ENCODE measurements at places on chromosomes 12 and 14.

- H3K4me1 ChIP-seq: peaks cover 22% of the 10 kb centered on the region
- DNase-seq: no peak
- peaks cover 9% of the 10 kb centered on the region for H3K36me3 ChIP-seq
- peak overlapping the region; percentile 64 for H3K27ac ChIP-seq
- H3K4me3 ChIP-seq: peak overlapping the region; percentile 60
- H3K27me3 ChIP-seq: no peaks in the 10 kb centered on the region
These were observed 4.6 kb downstream of the AP1G2 start for GRCh38 chr14:23562822-23563472.

DNA sequence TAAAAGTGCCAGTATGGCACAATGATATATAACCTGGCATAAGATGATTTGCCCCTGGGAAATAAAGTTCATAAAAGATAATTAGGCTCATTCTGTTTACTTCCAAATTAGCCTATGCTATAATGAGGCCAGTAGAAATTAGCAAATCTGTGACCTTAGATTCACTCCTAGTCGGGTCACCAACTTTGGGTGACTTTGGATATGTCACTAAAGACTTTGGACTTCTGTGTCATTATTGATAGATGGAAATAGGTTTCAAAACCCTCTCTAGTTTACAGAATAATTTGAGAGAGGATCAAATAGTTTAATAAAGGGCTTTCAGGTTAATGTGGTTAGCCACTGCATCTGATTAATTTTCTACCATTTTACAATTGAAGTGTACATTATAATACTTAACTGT, 1869.3 kb upstream of the FLRT2 start:
- no peak overlapping the region for H3K27ac ChIP-seq
- no peaks in the 10 kb centered on the region for H3K36me3 ChIP-seq
- no peaks in the 10 kb centered on the region for H3K4me1 ChIP-seq
- H3K4me3 ChIP-seq: no peak overlapping the region
- H3K27me3 ChIP-seq: no peaks in the 10 kb centered on the region
- no peak for DNase-seq

DNA sequence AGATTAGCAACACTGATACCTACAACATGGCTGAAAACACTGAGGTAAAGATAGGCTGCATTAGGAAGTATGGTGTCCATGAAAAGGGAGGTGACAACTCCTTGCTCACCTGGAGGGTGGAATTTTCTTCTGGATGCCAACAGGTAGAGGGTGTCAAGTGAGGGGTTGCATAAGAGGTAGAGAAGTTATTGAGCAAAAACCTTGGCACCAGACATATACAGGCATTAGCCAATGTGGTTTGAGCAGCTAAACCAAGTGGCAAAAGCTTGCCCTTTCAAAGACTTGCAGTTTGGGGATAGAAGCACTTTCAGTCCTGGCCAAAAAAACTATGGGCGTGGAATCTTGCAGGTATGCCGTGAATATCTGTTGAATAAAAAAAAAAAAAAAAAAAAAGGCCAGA, 3.8 kb downstream of the RITA1 start:
- peaks cover 20% of the 10 kb centered on the region for H3K36me3 ChIP-seq
- H3K27me3 ChIP-seq: no peaks in the 10 kb centered on the region
- H3K27ac ChIP-seq: no peak overlapping the region
- DNase-seq: no peak
- peaks cover 29% of the 10 kb centered on the region for H3K4me1 ChIP-seq

DNA sequence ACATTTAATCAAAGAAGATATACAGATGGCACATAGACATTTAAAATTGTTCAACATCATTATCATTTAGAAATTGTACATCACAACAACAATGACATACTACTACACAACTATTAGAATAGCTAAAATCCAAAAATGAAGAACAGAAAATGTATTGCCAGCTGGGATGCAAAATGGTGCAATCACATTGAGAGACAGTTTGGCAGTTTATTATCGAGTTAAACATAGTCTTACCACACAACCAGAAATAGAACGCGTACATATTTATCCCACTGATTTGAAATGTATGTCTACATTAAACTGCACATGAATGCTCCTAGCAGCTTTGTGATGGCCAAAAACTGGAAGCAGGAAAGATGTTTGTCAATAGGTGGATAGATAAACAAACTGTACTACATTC, 791.5 kb upstream of the MGAT4C start:
- DNase-seq: no peak
- H3K4me3 ChIP-seq: no peak overlapping the region
- no peaks in the 10 kb centered on the region for H3K27me3 ChIP-seq
- no peaks in the 10 kb centered on the region for H3K36me3 ChIP-seq

GRCh38 chr14:53953002-53953827, 3.4 kb downstream of the BMP4 start:
- peaks cover 84% of the 10 kb centered on the region for H3K27me3 ChIP-seq
- peaks cover 31% of the 10 kb centered on the region for H3K4me1 ChIP-seq
- peak; percentile 88 for DNase-seq

- H3K27ac ChIP-seq: no peak overlapping the region
- H3K27me3 ChIP-seq: peaks cover 13% of the 10 kb centered on the region
- DNase-seq: no peak
These were observed 74.8 kb upstream of the CLMN start for GRCh38 chr14:95394297-95395097.

DNA sequence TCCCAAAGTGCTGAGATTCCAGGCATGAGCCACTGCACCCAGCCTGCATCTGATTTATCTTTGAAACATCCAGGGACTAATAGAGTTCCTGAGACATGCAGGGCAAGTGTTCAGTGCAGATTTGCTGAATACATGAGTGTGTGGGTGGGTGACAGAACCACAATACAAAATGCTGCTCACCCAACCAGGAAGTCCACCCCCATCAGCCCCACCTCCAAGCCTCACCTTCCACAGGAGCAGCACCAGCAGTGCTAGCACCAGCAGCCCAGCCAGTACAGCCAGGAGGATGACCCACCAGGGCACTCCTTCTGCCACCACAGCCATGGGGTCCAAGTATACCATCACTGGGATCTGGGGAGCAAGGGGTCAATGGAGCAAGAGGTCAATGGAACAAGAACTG, 20.0 kb downstream of the ITGA7 start:
- H3K27ac ChIP-seq: no peak overlapping the region
- H3K4me3 ChIP-seq: no peak overlapping the region
- H3K36me3 ChIP-seq: peaks cover 3% of the 10 kb centered on the region
- H3K27me3 ChIP-seq: peaks cover 19% of the 10 kb centered on the region

DNA sequence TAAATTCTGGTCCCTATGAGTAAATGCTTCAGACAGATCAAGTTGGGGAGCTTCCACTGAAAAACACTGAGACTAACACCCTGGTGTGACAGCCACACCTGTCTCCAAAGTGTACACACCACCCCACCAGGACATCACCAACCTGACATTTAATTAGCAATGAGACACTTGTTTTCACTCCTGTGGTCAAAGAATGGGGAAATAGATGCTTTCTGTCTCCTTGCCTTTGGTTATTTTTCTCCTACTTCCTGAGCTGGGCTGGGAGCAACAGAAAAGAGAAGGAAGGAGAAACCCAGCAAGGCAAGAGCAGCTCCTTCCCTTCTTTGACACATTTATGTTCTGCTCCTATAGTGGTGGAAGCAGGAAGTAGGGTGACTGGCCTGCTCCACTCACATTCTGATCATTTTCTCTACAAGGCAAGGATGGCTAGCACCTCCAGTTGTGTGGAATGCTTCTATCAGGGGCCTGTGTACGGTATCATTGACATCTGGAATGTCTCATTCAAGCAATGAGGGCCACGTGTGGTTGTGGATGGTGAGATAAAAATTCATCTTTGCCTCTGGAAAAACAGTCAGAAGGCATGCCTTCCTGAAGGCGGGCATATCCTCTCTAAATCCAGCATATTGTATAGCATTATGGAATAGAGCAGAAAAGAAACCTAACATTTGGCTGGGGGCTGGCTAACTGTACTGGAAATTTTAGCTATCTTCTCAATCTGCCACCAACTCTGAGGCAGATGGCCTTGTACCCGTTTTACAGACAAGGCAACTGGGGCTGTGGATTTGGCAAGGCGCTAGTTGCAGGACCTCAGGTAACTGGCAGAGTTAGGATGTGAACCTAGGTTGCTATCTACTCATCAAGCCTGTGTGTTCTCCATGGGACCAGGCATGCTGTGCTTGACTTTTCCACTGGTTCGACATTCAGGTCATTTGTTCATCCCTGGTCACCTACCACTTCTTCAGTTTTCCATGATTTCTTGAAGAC, 24.8 kb upstream of the LGALS3 start:
- peaks cover 42% of the 10 kb centered on the region for H3K4me1 ChIP-seq
- H3K4me3 ChIP-seq: peak overlapping the region; percentile 86
- peak overlapping the region; percentile 100 for H3K27ac ChIP-seq
- peaks cover 10% of the 10 kb centered on the region for H3K36me3 ChIP-seq
- H3K27me3 ChIP-seq: no peaks in the 10 kb centered on the region

DNA sequence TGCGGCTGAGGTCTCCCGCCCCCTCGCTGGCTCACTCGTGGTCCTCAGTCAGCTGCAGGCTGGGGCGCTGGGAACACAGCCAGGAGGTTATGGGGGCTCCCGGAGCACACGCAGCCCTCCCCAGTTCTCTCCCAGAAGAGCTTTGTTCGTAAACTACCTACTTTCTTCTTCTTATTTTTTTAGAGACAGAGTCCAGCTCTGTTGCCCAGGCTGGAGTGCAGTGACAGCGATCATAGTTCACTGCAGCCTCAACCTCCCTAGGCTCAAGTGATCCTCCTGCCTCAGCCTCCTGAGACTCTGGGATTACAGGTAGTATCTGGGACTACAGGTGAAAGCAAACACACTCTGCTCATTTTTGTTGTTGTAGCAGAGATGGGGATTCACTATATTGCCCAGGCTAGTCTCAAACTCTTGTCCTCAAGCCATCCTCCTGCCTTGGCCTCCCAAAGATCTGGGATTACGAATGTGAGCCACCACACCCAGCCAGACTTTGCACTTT, 15.5 kb upstream of the PLA2G1B start:
- no peak overlapping the region for H3K27ac ChIP-seq
- no peak overlapping the region for H3K4me3 ChIP-seq
- no peaks in the 10 kb centered on the region for H3K27me3 ChIP-seq
- H3K4me1 ChIP-seq: no peaks in the 10 kb centered on the region
- peaks cover 3% of the 10 kb centered on the region for H3K36me3 ChIP-seq

- H3K4me1 ChIP-seq: peaks cover 28% of the 10 kb centered on the region
- H3K36me3 ChIP-seq: no peaks in the 10 kb centered on the region
- no peak for DNase-seq
- H3K27ac ChIP-seq: no peak overlapping the region
- no peak overlapping the region for H3K4me3 ChIP-seq
These were observed 40.1 kb downstream of the PTGER2 start for GRCh38 chr14:52354242-52354641.

GRCh38 chr14:99316281-99317163, 44.5 kb upstream of the BCL11B start:
- peaks cover 3% of the 10 kb centered on the region for H3K27me3 ChIP-seq
- no peak overlapping the region for H3K4me3 ChIP-seq
- no peak for DNase-seq
- peaks cover 12% of the 10 kb centered on the region for H3K4me1 ChIP-seq
- no peaks in the 10 kb centered on the region for H3K36me3 ChIP-seq
- H3K27ac ChIP-seq: no peak overlapping the region

DNA sequence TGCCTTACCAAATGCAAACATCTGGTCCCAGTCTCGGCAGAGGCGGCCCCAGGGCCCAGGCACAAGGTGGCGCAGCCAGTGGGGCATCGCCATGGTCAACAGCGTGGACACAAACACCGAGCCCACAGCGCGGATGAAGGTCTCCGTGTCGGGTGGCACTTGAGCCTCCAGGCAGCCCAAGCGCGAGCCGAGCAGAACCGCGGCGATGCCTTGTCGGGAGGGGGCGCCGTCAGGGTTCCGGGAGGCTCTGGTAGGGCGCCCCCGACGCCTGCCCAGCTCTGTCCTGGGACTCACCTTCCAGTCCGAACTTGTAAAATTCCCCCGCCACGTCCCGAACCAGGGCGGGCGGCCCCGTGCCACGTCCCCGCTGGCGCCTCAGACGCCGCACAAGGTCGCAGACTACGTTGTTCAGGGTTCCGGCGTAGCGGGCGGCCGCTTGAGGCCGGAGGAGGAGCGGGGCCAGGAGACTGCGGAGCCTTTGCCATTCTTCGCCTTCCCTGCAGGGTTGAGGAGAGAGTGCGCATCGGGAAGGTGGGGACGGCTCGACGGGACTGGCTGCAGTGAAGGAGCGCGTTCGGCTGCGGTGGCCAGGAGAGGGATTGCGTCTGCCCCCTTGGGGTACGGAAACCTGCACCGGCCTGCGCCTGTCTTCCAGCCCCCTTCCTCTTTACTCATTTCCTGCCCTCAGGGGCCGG, 1.7 kb downstream of the CYP27B1 start:
- H3K4me3 ChIP-seq: peak overlapping the region; percentile 65
- H3K4me1 ChIP-seq: peaks cover 6% of the 10 kb centered on the region
- H3K27me3 ChIP-seq: peaks cover 82% of the 10 kb centered on the region
- peaks cover 17% of the 10 kb centered on the region for H3K36me3 ChIP-seq

GRCh38 chr12:13211859-13212664, 15.5 kb downstream of the EMP1 start:
- H3K27ac ChIP-seq: peak overlapping the region; percentile 68
- H3K4me1 ChIP-seq: peaks cover 33% of the 10 kb centered on the region
- H3K4me3 ChIP-seq: peak overlapping the region; percentile 9
- peaks cover 44% of the 10 kb centered on the region for H3K36me3 ChIP-seq

GRCh38 chr14:70897464-70897863, 9.8 kb upstream of the PCNX1 start:
- no peaks in the 10 kb centered on the region for H3K36me3 ChIP-seq
- H3K4me1 ChIP-seq: peaks cover 10% of the 10 kb centered on the region
- no peak overlapping the region for H3K27ac ChIP-seq
- no peak overlapping the region for H3K4me3 ChIP-seq

DNA sequence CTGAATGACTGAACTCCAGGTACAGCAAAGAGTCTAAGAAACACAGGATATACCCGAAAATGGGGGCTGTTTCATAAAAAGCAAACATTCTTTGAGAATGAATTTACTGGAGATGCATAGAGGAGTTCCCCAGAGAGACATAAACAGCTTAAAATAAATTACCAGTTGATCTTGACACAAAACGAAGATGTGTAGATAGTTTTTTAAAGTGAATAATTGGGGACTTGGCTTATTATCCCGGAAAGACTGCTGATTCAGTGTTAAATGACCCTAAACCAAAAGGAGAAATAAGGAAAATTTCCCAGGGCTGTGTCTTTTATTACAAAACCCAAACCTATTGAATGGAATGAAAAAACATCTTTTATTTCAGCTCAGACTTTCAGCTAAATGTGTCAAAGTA, 1052.8 kb upstream of the TMEM132C start:
- no peak overlapping the region for H3K27ac ChIP-seq
- H3K27me3 ChIP-seq: peaks cover 4% of the 10 kb centered on the region
- H3K4me3 ChIP-seq: no peak overlapping the region
- H3K4me1 ChIP-seq: no peaks in the 10 kb centered on the region
- no peak for DNase-seq
- no peaks in the 10 kb centered on the region for H3K36me3 ChIP-seq

DNA sequence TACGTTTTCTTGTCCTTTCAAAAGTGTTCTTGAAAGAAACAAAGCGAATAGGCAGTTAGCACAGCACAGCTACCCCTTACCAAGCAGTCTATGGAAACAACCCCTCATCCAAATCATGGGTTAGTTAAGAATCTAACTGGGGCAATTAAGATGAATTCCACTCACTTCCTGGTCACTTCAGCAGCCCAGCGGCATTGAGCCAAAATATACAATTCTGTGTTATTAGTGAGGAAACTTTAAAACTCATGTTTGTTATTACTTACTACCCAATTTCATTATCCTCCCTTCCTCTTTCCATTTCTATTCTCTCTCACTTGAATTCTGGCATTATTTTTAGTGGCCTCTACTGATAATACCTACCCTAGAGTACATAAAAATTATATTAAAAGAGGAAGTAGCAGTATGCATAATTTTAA, 121.4 kb downstream of the PPHLN1 start:
- H3K27ac ChIP-seq: peak overlapping the region; percentile 2
- peaks cover 20% of the 10 kb centered on the region for H3K4me1 ChIP-seq
- no peaks in the 10 kb centered on the region for H3K27me3 ChIP-seq
- no peak overlapping the region for H3K4me3 ChIP-seq
